Lung (tissue), 17 donors: ENCODE measurements at places on chromosomes 12 and 14. TPM values are rescaled to one million over a fixed set of nuclear protein-coding genes. Genes with fewer than 3 reads are reported as not detected.
A peak's percentile ranks its signal among the peaks of the same experiment; 100 is the strongest.

DNA sequence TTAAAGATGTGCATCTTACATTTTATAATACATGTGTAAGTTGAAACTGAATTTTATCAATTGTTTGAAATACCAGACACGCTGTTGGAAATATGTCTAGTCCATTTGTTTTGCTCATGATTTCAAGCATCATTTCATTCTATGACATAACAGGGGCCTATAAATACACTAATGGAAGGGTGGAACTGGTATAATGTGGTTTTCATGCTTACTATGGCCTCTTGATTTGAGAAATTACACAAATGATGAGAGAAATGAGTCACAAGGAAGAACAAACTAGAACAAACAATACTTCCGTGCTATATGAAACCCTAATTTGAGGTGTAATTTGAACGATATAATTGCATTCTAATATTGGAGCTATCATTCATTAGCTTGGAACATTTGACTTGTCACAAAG is 663.4 kb downstream of the SLC16A7 start:
- no peak for DNase-seq

- no peak for DNase-seq
Measured at GRCh38 chr14:75389679-75390078, 38.1 kb upstream of the JDP2 start.

The ZFYVE26 gene
- total RNA-seq = 50.6 TPM

The TAS2R13 gene
- total RNA-seq = 1.7 TPM

DNA sequence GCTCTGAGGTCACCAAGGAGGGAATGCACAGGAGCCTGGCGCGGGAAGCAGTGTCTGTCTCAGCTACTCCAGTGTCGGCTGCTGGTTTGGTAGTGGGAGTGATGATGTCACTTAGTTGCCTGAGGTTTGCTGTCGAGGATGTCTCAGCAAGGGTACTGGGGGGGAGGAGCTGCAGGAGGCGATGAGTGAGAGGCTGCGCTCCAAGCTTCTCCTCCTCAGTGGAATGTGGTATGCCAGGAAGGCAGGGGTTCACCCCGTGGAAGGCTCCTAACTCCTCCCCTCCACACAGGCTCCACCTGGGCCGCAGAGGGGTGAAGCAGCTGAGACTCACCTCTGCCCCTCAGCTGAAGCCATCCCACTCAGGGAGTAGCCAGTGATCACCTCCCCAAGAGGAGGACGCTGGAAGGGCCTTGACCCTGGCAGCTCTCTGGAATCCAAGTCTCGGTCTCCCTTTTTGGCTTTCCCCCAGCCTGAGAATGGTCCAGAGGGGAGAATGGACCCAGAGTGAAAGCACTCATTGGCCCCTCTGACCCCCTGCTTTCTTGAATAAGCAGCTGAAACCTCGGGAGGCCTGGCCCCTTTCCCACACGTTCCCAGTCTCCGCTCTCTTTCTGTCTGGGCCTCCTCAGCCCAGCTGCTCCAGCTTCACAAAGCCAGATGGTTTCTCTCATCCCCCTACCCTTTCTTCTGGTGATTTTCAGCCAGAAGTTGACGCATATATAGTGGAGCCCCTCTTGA is 178.9 kb upstream of the FKBP4 start:
- peak; percentile 97 for DNase-seq

The CAND1 gene
- total RNA-seq = 194 TPM
